M059J (cell line): ENCODE measurements at places on chromosomes 12 and 14. TPM values are rescaled to one million over a fixed set of nuclear protein-coding genes. Genes with fewer than 3 reads are reported as not detected.

DNA sequence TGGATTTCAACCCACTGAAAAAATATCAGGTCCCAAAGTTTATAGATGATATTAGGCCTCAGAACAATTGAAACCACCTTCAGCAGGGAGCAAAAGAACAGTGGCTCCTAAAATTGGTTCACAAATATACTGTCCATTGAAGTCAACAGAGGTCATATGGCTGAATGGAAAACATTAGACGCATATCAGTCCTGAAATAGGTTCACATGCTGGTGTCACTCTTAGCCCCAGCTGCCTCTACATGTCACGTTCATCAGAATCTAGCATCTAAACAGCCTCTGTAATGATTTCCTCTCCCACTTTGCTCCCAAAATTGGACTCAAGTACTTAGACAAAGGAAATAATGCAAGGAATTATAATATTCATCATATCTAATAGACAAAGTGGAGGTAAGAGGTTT is 8.7 kb downstream of the FLRT2 start:
- no peak for DNase-seq

DNA sequence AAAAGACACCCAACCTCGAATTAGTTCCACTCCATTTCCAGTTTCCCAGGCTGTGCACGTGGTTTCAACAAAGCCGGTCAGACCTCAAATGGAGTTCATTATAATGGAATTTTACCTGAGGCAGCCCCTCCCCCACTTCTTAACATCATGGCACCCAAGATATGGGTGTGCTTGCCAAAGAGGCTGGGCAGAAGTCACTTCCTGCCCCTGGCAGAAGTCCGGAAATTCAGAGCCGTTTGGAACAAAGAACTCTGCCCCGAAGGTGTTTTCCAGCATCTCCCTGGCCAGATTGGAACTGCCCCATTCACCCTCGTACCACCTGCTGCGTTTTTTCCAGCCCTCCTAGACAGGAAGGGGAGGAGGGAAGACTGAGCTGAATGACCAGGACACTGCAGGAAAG is 8.2 kb downstream of the VDR start:
- peak; percentile 96 for DNase-seq

- DNase-seq, result no peak
Observed at GRCh38 chr12:122097584-122097926, 19.0 kb downstream of the MLXIP start.

DNA sequence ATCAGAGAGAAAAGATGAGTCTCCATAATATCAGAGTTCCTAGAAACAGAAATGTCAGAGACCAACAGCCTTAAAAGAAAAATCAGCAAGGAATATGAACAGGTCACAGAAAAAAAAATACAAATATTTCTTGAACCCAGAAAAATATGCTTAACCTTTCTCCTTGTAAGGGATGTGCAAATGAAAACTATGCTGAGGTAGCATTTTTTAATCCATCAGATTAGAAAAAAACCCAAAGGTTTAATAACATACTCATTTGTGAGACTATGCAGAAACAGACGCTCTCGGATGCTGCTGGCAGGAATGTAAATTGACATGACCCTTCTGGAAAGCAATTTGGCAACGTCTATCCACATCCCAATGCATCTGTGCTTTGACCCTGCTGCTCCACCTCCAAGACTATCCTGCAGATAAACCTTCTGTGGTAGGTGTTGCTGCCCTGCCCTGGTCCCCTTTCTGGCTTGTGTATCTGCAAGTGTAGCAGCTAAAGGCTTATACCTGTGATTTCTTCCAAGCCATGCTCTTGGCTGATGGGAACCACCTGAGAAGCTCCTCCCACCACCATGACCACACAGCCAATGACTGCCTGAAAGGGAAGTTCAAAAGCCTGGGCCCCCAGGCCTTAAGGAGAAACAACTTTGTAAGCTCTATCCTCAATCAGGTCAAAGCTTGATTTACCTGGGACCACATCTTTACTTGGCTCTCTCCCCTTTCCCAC is 49.4 kb downstream of the LTBP2 start:
- peak; percentile 17 for DNase-seq

DNA sequence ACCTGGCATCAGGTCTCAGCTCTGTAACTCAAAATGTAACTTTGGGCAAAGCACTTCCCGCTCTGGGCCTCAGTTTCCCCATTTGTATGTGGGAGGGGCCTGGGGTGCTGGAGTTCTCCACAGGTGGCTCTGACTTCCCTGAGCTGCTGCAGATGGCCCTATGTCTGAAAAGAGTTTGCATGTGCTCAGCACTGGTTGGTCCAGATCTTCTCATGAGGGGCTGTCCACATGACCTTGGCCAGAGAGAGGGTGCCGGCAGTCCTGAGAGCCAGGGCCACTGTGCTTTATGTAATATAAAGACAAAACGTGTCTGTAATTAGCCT is 7.2 kb upstream of the CACNA2D4 start:
- DNase-seq, result no peak

DNA sequence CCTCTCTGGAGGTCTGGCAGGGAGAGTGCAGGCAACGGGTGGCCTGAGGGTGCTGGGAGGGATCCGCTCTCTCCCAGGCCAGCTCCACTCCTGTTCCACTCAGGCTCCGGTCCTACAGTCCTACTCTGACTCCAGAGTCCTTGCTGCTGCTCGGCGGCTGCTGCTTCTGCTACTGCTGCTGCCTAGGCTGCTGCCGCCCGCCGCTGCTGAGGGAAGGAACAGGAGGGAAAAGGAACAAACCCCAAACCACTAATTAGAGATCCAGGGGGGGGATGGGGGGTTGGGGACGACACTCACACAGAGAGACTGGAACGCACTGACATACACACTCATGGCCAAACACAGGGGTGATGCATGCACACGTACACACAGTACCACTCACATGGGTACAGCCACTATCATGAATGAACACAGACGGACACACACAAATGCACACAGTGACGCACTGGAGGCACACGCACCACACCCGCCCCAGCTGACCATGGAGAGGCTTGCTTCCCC is at the start of gene SP7:
Gene SP7 (minus strand): TSS at position 174 of the 501 bp plus-strand sequence. CDS start 708 bp downstream, outside the sequence.
- DNase-seq, result no peak

- no peak for DNase-seq
Observed at GRCh38 chr12:47709237-47709636, 3.4 kb upstream of the RPAP3 start.

The MEG3 gene
- 16.3 and 21.9 TPM in 2 replicates for total RNA-seq

The CLEC4C gene
- total RNA-seq, result not detected in 2 replicates

The SMCO3 gene
- not detected in 2 replicates for total RNA-seq

The SOCS2 gene
- 79.8 and 110 TPM in 2 replicates for total RNA-seq

The CDK2 gene
- 112 and 148 TPM in 2 replicates for total RNA-seq

The EPYC gene
- 0.17 TPM in 1 of 2 replicates, not detected in the other for total RNA-seq
